ENCODE measurements at places on chromosomes 2 and 18.

DNA sequence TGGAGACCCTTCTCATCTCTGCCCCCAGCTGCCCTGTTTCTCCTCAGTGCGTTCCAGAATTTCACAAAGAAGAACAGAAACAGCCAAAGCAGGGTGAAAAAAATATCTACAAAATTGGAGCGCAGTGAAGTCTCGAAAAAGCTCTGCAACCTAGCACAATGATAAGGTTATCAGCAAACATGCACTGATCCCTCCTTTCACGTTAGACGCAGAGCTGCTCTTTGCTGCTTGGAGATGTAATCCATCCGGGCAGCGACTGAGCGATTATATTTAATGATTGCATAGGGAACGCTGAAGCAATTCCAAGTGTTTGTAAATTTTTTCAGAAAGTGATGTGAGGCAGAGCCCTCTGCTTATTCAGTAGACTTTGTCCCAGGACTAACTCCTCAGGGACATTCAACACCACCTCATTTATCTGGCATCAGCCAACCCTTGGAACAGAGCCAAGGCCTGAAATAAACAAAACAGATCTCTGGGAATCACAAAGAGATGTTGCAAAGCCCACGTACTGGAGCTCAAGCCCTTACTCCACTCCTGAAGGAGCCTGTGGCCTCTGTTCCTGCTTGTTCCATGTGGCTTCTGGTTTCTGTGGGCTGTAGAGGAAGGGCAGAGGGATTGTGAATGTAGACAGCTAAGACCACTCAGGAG, 172.6 kb upstream of the BCL2L11 start:
- peak; percentile 86 for DNase-seq

- DNase-seq: no peak
These were observed 20.5 kb downstream of the SPIRE1 start for GRCh38 chr18:12637393-12637792.

DNA sequence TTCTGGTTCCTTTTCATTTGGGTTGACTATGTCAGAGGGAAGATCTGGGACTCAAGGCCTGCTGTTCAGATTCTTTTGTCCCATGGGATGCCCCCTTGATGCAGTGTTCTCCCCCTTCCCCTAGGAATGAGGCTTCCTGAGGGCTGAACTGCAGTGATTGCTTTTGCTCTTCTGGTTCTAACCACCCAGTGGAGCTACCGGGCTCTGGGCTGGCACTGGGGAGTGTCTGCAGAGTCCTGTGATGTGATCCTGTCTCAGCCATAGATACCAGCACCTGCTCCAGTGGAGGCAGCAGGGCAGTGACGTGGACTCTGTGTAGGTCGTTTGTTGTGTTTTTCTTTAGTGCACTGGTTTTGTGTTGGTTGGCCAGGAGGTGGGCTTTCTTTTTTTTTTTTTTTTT, 32.1 kb upstream of the RHOB start:
- no peak for DNase-seq

DNA sequence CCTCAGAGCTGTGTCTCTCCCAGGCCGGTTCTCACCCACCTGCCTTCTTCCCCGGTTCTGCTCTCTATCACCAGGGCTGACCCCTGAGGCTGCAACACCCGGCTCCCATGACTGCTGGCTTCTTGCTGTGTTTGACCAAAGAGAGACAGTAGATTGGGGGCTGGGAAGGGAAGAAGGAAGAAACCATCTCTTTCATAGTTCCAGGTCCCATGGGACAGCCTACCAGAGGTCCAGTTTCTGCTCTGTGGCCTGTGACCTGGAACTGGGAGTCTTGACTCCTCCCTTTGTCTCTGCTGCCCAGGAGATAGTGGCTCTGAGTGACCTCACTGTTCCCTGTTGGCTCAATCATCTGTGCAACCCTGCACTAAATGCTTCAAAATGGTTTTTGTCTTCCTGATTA, 38.1 kb downstream of the ALPK2 start:
- no peak for DNase-seq

DNA sequence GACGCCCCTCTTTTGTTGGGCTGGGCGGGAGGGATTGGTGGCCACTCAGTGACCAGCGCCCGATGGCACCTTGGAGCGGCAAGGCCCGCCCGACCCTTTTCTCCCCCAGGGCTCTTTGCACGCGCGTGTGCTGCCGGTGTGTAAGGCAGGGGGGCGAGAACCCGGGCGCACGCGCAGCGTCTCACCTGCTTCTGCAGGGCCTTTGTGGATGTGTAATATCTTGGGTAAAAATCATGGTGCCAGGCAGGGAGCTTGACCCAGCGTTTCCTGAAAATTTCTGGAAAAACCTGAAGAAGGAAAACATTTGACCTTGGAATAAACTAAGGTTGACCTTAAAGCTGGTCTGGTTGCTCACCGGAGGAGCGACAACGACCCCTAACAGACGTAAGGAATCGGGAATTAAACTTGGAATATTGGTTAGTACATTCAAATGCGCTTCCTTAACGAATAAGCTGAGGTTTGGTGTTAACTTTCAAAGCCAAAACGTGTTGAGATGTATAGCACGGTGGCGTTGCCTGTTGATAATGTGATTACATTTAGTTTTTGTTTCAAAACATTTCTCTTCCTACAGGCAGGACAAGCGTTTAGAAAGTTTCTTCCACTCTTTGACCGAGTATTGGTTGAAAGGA, 438 bp downstream of the HSPE1 start:
- DNase-seq: peak; percentile 71

GRCh38 chr2:148979919-148980277, 58.6 kb upstream of the LYPD6B start:
- DNase-seq: peak; percentile 88

DNA sequence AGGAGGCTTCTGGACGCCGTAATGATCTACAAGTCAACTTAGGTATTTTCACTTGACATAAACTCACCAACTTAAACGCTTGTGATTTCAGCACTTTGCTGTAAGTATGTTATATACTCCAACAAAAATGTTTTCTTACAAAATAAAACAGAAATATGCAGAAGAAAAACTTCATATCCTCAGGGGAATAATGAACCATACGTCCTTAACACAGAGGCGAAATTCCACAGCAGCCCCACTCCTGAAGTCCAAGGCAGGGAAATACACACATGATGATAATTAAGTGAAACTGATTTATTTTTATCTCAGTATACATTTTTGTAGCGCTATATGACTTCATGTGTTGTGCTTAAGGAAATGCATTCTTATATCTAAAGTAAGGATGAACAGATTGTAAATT, 335.4 kb upstream of the VWC2L start:
- no peak for DNase-seq

- DNase-seq: no peak
These were observed 31.0 kb upstream of the GREB1 start for GRCh38 chr2:11502740-11503292.

DNA sequence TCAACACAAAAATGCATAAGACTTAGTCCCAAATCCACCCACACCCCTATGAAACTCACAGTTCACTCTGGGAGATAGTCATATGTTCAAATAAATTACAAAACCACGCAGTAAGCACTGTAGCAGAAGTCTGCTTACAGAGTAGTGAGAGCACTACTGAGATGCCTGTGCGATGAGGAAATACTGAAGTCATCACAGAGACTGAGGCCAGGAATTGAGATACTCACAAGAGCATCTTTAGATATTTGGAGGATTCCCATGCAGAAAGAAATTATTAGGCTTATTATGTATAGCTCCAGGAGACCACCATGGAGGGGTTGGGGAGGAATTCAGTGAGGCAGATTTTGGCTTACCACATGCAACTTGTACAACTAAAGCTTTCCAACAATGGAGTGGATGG, 82.3 kb downstream of the ANTXR1 start:
- DNase-seq: no peak

GRCh38 chr2:8850845-8851487, 13.6 kb upstream of the KIDINS220 start:
- DNase-seq: no peak

DNA sequence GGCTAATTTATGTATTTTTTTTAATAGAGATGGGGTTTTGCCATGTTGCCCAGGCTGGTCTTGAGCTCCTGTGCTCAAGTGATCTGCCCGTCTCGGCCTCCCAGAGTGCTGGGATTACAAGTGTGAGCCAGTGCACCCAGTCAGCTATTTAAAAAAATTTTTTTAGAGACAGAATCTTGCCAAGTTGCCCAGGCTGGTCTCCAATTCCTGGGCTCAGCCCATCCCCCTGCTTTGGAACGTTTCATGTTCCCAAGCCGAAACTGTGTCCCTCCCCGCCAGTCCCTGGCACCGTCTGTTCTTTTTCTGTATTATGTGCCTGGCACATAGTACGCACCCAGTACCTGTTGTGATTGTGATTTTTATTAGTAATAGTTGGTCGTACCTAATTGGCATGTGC, 63.1 kb upstream of the MGAT5 start:
- DNase-seq: no peak

- DNase-seq: no peak
These were observed 3.7 kb upstream of the EVX2 start for GRCh38 chr2:176087330-176088047.
